ENCODE measurements at places on chromosomes 3 and 15.

- ATAC-seq = no peak
These were observed 199.9 kb upstream of the CTDSPL start for GRCh38 chr3:37661615-37662306.

DNA sequence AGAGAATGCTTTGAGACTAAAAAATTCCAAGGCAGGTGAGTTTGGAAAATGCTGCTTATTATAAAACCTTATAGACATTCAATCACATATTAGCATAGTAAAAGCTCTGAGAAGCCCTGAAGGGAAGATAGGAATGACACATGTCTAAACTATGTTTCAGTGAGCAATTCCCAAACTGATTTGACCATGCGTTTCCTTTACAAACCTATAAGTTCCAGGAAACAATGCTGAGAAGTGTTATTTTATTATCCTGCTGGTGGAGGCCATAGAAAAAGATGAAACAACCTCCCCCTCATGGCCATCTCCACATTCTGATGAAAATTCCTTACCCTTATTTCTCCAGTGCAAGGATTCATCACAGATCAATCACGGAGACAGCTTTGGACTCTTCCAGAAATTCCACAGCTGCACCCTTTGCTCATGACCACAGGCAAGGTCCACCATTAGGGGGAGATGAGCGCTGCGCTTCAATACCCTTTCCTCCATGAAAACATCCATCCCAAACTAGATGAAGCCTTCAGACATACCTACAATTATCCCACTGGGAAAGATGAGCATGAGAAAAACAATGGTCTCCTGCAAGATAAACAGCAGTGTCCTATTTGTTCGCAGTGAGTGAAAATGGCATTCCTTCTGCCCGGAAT is 372.1 kb downstream of the MAGI1 start:
- no peak for ATAC-seq

- peak; percentile 80 for ATAC-seq
These were observed 150.5 kb downstream of the CFAP20DC start for GRCh38 chr3:58899159-58899952.

DNA sequence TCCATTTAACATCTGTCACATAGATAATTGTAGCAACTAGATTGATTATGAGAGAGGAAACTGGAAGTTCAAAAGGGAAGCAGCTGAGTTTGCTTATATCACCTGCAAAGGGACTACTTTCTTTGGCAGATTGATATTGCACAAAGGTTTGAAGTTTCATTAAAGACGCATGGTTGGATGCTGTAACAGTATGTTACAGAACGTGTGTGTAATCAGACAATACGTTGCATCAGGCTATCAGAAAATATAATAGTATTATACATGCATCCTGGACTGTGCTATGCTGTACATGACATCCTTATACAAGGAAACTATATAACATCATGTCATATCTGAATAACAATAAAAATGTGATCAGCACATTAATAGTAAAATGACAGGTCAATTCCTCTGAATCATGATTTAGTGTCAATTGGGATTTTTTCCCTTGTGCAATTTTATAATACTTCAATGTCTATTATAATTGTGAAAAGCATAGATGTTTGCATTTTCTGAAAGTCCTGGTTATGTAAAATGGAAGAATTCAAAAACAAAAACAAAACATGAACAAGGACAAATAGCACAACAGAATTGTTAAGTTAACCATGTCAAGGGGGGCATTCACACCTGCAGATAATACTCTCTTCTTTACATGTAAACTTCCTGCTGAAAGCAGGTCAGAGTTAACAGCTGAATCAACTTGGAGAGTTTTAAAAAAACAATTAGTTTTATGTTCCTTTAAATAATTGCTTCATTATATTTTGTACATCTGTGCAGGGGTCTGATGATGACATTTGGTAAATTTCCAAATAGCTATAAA is 283.2 kb upstream of the KCNH8 start:
- no peak for ATAC-seq

DNA sequence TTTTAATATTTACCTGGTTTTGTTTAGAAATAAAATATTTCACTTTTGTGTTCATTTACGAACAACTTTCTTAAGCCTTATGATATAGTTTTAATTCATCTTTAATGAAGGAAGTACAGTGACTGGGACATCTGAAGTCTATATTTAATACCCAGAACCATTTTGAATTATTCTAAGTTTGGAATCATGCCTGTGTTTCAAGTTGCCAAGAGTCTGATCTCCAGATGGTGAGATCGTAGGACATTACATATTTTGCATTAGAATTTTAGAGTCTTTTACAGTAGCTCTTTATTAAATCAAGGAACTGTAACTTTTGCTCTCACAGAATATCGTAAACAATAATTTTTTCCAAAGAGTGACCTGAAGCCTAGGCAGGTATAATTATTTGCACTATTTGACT is 420.7 kb downstream of the SI start:
- no peak for ATAC-seq

DNA sequence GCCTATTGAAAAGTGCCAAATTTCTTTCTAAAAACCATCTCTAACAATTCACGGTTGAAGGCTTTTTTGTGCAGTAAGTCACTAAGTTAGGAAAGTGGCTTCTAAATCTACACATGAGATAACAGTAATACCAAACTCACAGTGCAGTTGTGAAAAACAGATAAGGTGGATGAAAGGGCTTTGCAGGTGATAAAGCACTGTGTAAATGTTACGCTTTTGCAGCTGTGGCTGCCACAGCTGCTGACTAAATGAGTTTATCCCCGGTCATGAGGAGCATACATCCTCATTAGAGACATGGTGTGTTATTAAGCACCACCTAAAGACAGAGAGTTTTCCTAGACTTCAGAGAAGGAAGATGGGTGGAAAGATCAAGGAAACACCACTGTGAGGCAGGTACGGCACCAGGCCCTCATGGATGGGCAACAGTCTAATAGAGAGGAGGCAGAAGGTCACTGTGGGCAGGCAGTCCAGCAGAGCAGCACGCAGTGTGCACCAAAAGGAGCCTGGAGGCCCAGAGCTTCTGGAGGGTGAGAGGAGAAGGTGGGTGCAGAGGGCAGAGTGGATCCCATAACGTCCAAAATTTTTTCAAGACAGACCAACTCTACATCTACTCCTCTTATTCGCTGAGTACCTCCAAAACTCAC is 68.5 kb downstream of the FMN1 start:
- peak; percentile 59 for ATAC-seq

DNA sequence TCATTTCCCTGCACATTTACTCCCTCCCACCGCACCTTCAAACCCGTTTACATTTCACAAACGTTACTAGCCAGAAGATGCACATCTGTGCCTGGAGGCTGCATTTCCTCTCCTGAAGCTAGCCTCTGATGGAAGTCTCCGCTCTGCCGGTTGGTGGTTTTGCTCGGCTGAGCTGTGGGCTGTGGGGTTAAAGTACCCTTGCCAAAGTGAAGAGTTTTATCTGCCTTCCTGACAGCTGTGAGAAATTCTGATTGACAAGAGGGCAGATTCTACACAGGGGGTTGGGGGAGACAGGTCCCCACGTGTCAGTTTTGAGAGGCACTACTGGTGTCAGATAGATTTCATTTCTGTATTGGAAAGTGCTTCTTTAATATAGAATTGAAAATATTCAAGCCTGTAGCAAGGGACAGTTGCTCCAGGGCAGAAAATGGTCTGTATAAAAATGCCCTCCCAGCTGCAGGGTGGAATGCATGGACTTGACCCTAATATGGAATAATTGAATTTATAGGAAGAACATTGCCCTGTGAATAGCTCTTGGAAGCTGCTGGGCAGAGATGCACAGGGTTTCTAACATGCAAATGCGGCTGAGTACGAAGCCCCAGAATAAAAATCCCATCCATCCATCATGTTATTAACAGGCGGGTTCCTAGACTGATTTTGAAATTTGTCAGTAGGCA is 201.1 kb upstream of the RGMA start:
- no peak for ATAC-seq

DNA sequence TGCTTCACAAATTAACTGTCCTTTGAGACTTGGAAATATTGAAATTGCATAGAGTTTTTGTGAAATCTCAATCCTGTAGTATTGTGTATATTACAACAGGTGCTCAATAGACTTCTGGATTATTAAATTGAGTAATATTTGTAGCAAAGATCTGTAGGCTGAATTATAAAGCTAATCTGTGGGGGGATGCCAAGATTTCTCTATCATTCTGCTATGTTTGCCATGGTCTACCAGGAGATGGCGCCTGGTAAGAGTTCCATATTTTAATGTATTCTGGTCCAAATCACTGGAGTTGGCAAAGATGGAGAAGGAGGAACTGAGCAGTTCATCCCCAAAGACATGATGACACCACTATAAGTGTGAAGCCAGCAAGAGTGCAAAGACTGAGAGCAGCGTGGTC is 340.9 kb upstream of the TPRG1 start:
- no peak for ATAC-seq

- ATAC-seq = no peak
These were observed 51.2 kb upstream of the MLF1 start for GRCh38 chr3:158519776-158520175.

- ATAC-seq = no peak
These were observed 61.8 kb upstream of the RBP1 start for GRCh38 chr3:139601191-139601961.

DNA sequence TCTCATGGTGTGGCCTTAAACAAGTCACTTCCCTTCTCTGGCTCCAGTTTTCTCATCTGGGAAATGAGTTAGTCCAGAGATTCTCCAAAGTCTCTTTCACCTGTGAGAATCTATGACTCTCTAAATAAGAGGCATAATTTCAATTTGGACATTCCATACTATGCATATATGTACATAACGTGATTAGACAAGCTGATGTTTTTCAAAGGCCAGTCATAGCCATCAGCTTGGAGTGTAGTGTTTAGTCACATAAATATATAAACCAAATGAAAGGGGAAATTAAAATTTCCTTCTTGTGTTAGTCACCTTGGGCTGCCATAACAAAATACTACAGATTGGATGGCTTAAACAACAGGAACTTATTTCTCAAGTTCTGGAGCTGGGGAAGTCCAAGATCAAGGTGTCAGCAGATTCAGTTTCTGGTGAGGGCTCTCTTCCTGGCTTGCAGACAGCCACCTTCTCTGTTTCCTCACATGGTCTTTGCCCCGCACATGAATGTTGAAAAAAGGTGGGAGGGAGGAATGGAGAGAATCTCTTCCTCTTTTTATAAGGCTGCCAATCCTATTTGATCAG is 19.4 kb downstream of the TMEM41A start:
- ATAC-seq = no peak

DNA sequence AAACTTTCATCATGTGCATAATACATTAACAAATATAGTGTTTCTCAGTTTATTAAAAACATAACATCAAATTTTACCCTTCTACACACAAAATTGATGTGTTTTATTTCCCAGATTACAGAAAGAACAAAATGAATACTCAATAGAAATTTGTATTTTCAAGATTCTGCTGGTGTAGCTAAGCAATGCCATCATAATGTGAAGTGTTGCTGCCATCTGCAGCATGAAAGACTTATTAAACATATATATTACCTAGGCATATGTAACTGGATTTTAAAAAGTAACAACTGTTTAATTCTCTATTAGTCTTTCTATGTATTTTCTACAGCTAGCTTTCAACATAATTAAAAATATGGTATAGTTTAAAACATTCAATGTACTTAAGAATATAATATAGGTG is 27.5 kb downstream of the PLSCR5 start:
- peak; percentile 38 for ATAC-seq

GRCh38 chr3:118529554-118529953 is 505.1 kb downstream of the IGSF11 start:
- no peak for ATAC-seq

GRCh38 chr15:69593981-69594966 is 141.7 kb downstream of the RPLP1 start:
- no peak for ATAC-seq

GRCh38 chr15:77753281-77753873 is 120.7 kb upstream of the LINGO1 start:
- no peak for ATAC-seq

- ATAC-seq = no peak
These were observed 58.3 kb downstream of the EPHA3 start for GRCh38 chr3:89165636-89166263.

DNA sequence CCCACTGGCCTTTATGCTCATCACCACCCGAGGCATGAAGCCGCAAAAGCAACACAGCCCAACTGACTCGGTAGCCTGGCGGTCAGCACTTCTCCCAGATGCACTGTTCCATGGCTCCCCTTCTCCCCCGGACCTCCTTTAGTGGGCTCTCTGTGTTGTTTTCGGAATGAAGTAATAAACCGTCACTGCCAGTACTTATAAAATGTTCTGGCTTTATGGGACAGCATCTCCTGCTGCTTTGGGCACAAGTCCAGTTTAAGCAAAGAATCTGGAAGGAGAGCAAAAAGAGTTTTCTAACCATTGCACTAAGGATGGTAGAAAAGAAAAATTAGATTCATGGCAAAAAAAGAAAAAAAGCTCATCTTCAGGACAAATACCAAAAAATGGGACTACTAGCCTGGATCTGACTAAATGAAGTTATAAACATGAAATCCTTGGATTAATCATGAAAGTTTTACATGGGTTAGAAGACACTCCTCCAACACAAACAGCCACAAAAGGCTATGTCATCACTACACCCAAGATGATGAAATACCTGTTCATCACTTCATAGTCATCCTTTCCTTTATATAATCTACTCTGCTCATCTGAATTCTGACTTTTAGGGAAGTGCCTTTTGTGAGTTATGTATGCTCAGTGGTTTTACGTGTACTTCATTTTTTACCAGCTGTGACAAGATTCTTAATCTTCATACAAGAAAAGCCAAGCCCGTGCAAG is 89.5 kb upstream of the UBE2E2 start:
- ATAC-seq = peak; percentile 32

DNA sequence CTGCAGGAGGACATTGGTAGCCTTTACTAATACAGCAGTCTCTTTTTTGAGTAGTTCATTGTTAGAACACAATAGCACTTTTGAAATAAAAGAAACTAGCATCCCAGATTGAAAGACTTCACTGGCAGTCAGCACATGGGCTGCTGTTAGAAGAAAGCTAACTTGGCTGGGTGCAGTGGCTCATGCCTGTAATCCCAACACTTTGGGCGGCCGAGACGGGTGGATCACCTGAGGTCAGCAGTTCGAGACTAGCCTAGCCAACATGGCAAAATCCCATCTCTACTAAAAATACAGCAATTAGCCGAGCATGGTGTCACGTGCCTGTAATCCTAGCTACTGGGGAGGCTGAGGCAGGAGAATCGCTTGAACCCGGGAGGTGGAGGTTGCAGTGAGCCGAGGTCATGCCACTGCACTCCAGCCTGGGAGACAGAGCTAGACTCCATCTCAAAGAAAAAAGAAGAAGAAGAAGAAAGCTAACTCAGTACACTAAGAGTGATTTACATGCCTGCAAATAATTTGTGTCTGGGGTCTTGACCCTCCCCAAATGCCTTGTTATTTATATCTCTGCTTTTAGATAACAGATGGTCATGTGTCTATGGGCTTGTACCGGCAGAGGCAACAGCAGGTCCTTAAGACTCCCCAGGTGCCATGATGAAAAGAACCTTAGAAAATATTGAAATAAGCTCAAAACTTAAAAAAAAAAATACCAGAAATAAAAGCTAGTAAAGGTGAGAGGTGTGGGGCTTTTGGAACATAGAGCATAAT is 9.7 kb downstream of the TPM1 start:
- no peak for ATAC-seq
